Thoracic aorta endothelial cell (primary cell): ENCODE measurements at places on chromosomes 5 and 9. TPM values are rescaled to one million over a fixed set of nuclear protein-coding genes. Genes with fewer than 3 reads are reported as not detected.

CDX1 gene
- not detected in 2 replicates for total RNA-seq

HNRNPAB gene
- 137 and 160 TPM in 2 replicates for total RNA-seq

FGF1 gene
- 0.07 TPM in 1 of 2 replicates, not detected in the other for total RNA-seq

ITK gene
- not detected in 2 replicates for total RNA-seq

SLC4A9 gene
- total RNA-seq, result not detected in 2 replicates

SAXO1 gene
- under 0.01 TPM in 1 of 2 replicates, not detected in the other for total RNA-seq

GFI1B gene
- total RNA-seq, result not detected in 2 replicates

IFNA21 gene
- total RNA-seq, result not detected in 2 replicates

SLC27A6 gene
- 0.07 TPM in 1 of 2 replicates, not detected in the other for total RNA-seq

KIF24 gene
- 4.1 and 7.3 TPM in 2 replicates for total RNA-seq

GPSM1 gene
- 22.3 and 29.4 TPM in 2 replicates for total RNA-seq
